Large intestine (tissue), 12 donors: ENCODE measurements at places on chromosomes 4 and X.

DNA sequence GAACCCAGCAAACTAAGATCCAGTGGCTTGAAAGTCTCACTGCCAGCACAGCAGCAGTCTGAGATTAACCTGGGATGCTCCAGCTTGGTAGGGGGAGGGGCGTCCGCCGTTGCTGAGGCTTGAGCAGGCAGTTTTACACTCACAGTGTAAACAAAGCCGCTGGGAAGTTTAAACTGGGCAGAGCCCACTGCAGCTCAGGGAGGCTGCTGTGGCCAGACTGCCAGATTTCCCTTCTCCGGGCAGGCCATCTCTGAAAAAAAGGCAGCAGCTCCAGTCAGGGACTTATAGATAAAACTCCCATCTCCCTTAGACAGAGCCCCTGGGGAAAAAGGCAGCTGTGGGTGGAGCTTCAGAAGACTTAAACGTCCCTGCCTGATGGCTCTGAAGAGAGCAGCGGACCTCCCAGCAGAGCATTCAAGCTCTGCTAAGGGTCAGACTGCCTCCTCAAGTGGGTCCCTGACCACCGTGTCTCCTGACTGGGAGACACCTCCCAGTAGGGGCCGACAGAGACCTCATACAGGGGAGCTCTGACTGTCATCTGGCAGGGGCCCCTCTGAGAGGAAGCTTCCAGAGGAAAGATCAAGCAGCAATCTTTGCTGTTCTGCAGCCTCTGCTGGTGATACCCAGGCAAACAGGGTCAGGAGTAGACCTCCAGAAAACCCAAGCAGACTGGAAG lies 45.1 kb upstream of the CDX4 start:
- peak; percentile 14 for DNase-seq

DNA sequence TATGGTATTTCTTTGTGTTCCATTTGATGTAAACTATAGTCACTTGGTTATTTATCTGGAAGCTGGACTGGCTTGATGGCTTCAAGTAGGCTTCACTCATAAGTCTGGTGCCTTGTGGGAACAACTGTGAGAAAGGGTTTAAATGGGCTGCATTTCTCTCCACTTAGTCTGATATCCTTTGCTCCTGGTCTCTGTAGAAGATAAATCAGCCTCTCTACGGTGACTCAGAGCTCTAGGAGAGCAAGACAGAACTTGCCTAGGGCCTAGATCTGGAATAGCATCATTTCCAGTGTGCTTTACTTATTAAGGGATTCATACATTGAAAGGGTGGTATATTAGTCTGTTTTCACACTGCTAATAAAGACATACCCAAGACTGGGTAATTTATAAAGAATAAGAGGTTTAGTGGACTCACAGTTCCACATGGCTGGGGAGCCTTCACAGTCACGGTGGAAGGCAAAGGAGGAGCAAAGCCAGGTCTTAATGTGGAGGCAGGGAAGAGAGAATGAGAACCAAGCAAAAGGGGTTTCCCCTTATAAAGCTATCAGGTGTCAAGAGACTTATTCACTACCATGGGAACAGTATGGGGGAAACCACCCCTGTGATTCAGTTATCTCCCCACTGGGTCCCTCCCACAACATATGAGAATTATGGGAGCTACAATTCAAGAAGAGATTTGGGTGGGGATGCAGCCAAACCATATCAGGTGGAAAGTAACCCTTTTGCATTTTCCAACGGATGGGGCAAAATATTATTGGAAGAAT lies 1746.4 kb upstream of the PCDH7 start:
- DNase-seq = no peak

DNA sequence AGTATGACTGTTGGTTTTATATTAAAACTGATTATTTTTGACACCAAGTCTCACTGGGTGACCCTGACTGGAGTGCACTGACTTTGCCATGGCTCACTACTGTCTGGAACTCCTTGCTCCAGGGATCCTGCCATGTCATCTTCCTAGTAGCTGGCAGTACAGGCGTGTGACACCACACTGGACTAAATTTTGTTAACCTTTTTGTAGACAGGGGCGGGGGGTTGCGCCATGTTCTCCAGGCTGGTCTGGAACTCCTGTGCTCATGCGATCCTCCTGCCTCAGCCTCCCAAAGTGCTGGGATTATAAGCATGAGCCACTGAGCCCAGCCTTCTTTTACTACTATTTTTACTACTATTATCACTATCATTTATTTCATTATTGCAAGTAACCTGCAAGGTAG lies 8.9 kb downstream of the XAGE1A start:
- DNase-seq = no peak

DNA sequence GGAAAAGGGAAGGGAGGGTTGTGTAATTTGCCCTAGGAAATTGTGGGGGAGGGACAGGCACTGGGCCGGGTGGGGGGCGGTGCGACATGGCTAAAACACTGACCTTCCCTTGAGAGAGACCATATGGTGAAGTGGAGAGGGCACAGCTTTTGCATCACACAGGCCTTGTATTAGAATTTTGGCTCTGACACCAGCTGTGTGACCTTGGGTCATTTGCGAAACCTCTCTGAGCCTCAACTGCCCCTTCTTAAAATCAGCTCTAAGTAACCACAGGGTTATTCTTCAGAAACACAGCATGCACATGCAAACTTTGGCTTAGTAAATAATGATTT lies 25.8 kb downstream of the PDGFRA start:
- DNase-seq = no peak

DNA sequence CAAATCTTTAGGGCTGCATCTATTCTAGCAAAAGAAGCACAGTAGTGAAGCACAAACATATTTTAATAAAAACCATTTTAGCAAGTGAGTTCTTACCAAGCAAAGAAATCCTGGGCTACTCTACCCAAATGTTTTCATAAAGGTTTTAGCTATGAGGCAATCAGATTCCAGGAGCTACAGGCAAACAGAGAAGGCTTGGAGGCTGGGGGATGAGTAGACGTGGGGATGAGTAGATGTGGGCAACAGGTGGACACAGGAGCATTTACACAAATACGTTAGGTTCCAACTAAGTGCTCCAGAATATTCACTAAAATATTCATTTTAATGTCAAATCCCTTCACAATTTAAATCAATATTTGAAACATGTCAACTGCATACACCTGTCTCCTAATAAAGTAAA lies 34.5 kb downstream of the ATP11C start:
- DNase-seq = no peak

- DNase-seq = peak; percentile 48
These were observed 141.9 kb upstream of the FAM241A start for GRCh38 chr4:112003231-112003907.

DNA sequence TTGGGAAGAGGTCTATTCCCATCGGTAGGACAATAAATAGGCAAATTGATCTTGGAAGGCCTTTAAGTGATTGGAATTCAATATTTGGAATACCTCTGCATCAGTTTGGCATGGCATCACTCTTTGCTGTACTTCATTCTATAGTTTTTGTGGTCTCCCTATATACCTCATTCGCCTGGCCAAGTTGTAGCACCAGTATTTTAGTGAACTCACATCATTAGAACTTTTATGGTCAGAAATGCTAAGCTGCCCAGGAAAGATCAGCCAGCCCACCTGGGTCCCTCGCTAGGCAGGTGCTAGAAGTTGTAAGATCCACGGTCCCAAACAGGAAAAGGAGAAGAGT lies 40.3 kb downstream of the ZCCHC13 start:
- no peak for DNase-seq

GRCh38 chrX:103913356-103914020 lies 48.9 kb upstream of the TMSB15B start:
- DNase-seq = no peak

- DNase-seq = no peak
These were observed 43.0 kb upstream of the GABRA2 start for GRCh38 chr4:46432923-46433322.

- DNase-seq = peak; percentile 57
These were observed 68.7 kb downstream of the APBB2 start for GRCh38 chr4:41145571-41146078.

GRCh38 chrX:18616688-18617406 lies 55.1 kb downstream of the RS1 start:
- peak; percentile 39 for DNase-seq

DNA sequence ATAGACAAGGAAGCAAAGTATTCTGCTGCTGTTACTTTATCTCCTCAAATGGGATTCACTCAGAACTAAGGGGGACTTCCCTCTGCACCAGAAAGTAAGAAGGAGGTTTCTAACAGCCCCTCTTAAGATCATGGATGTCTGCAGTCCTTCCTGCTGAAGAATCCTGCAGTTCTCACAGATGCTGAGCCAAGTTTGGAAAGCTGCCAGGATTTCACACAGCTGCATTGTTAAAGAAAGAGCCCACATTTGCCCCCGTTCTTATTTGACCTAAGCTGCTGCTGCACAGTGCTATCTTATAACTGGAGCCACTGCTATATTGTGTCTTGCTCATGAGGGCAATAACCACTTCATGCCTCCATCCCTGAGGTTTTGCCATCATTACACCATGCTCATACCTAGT lies 81.1 kb downstream of the FAAH2 start:
- no peak for DNase-seq

- no peak for DNase-seq
These were observed 639.7 kb upstream of the AGA start for GRCh38 chr4:178081896-178082295.

DNA sequence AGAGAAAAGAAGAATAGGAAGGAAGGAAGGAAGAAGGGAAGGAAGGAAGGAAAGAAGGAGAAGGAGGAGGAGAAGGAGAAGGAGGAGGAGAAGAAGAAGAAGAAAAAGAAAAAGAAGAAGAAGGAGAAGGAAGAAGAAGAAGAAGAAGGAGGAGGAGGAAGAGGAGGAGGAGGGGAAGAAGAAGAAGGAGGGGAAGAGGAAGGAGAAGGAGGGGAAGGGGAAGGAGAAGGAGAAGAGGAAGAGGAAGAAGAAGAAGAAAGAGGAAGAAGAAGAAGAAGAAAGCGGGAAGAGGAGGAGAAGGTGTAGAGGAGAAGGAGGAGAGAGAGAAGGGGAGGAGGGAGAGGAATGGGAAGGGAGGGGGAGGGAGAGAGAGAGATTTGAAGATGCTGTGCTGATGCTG lies 22.6 kb downstream of the CCKAR start:
- DNase-seq = no peak
